ENCODE measurements at places on chromosomes 13 and 19. TPM values are rescaled to one million over a fixed set of nuclear protein-coding genes. Genes with fewer than 3 reads are reported as not detected.

The UBL3 gene
- total RNA-seq: 31.4 TPM

DNA sequence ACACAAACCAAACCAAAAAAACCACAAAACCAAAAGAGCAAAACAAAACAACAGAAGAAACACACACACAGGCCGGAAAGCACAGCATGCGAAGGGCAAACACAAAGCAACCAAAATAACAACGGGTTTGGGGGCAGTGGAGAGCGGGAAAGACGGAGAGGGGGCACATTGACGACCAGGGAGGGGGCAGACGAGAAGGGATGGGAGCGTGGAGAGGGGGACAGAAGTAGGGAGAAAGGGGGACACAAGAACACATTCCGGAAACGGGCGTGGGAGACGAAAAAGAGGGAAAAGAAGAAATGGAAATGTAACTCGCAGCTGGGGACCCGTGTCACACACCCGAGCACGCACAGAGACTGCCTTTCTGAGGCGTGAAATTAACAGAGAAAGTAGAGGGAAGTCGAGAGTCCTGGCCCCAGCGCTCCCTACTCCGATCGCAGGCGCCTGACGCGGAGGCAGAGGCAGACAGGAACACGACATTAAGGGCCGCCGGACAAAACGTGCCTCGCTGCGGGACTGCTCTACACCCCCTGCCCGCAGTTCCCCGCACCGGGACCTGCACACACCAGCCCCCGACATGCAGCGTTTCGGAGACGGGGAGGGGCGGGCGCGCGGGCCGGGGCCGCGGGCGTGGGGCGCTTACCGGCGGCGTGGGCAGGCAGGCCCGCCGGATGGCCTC is 652 bp downstream of the POU4F1 start:
- DNase-seq: no peak

GRCh38 chr13:110486061-110486715 is 75.3 kb downstream of the RAB20 start:
- DNase-seq: no peak

- no peak for DNase-seq
Observed at GRCh38 chr13:110854866-110855265, 60.0 kb downstream of the ANKRD10 start.

GRCh38 chr13:113933901-113934300 is 40.0 kb downstream of the C13orf46 start:
- no peak for DNase-seq

DNA sequence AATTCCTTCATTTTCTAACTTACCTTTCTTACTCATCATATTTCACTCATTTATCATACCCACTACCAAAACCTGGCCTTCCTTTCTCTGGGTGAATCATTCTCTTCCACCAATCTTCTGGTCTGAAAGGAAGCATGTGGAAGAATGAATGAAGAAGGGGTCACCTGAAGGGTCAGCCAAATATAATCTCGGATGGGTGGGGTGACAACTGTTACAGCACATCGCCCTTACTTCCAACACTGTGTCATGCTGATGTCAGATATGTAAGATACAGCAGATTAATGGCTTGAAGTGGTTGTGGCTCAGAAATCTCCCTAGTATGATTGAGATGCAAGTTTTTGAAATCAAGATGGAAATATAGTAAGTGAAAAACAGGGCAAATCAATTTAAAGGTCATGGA is 401.7 kb upstream of the HTR2A start:
- no peak for DNase-seq

The SLITRK1 gene
- total RNA-seq: not detected

DNA sequence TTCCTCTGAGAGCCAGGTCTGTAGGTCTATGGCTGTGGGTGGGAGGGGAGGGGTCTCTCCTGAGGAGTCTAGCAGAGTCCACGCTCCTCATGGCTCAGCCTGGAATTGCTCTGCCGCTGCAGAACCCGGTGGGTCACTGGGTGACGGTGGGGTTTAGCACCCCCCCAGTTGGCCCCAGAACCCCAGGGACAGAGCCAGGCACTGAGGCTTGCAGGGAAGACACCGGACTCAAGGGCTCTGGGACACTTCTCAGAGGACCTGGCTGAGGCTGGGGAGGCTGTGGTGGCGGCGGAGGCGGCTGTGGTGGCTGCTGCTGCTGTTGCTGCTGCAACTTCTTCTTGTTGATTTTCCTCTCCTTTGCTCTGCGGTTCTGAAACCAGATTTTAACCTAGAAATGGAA is 6.1 kb downstream of the CDX2 start:
- no peak for DNase-seq

GRCh38 chr19:46714444-46715106 is 2.3 kb downstream of the PRKD2 start:
- DNase-seq: no peak

The GFY gene
- total RNA-seq: not detected

GRCh38 chr13:72896869-72897268 is 114.9 kb downstream of the PIBF1 start:
- no peak for DNase-seq

- DNase-seq: no peak
Observed at GRCh38 chr13:104297075-104297474, 1230.9 kb upstream of the SLC10A2 start.

The NXNL1 gene
- total RNA-seq: not detected
